Stimulated activated CD8-positive, alpha-beta memory T cell treated with anti-CD3 and anti-CD28 coated beads, Interleukin-7, amount 100 ng/mL, for 1 hour (primary cell): ENCODE measurements at places on chromosomes 4 and X.

GRCh38 chr4:6582889-6583490 lies 8.0 kb downstream of the MAN2B2 start:
- DNase-seq = no peak

DNA sequence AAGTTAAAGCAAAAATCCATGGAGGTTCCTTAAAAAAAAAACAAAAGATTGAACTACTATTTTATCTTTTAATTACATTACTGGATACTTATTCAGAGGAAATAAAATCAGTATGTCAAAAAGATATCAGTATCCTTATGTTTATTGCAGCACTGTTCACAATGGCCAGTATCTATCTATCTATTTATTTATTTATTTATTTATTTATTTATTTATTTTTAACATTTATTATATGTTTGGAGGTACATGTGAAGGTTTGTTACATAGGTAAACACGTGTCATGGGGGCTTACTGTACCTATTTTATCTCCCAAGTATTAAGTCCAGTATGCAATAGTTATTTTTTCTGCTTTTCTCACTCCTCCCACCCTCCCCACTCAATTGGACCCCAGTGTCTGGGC lies 881.1 kb upstream of the POU3F4 start:
- no peak for DNase-seq

DNA sequence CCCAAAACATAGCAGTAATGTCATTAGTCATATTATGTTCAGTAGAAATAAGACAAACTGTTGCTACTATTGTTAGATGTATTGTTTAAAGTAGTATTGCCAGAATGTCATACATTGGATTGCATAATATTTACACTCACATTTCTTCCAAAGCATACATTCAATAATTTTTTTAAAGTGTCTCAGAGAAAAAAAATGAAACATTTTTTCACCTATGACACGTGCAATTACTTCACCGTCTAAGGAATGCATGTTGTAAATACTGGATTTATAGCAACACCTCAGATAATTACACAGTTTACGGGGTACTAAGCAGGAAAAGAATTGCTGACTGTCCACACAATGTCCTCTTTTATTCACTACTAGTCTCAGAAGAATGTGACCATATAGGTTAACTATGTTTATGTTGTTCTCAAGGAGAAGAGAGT lies 162.1 kb downstream of the PCDH18 start:
- no peak for DNase-seq

DNA sequence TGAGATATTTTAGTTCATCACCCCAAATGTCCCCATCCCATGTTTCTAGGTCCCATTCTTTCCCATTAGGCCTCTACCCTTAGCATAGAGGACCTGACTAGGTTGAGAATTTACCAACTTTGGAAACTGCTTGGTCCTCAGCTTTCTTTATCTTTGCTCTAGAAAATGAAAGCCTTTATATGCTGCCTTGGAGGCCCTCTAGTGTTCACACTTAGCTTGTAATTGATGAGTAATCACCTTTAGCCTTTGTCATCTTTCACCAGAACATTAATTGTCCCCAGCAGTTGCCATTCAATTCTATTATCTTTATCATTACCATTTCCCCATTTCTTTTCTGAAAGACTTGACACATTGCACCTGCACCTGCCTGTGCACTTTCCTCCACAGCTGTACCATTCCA lies 589.2 kb upstream of the NR3C2 start:
- DNase-seq = no peak

DNA sequence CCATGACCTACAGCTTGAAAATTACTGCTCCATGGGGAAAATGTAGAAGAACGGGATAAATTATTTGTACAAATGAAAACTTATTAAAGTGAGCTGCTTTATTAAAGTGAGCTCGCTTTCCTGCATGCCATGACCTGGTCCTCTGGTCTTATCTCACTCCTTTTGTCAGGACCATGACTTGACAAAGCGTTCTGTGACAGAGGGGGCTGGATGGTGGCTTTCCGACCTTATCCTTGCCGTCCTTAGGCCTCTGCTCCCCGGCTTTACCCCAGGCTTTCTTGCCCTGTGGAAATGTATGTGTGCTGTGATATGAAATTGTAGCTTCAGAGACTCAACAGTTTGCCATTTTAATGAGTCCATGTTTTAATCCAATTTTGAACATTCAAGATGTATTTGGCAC lies 44.0 kb upstream of the FBXW7 start:
- DNase-seq = no peak

- no peak for DNase-seq
These were observed 19.1 kb upstream of the XK start for GRCh38 chrX:37666516-37666915.

DNA sequence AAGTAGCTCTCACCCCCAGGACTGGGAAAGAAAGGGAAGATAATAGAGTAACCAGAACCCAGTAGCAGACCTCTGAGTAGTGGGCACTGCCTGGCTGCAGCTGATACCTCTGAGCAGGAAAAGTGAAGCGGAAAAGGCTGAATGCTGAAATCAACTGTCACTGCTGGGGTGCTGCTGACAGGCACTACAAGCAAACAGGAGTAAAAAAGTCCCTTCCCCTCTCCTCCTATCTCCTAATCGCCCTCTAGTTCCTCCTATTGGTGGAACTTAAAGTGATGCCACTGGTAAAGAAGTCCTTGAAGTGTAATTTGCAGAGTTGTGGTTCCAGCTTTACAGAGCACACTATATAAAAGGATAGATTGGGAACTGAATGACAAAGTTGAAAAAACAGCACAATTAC lies 32.8 kb upstream of the GLRB start:
- DNase-seq = no peak

DNA sequence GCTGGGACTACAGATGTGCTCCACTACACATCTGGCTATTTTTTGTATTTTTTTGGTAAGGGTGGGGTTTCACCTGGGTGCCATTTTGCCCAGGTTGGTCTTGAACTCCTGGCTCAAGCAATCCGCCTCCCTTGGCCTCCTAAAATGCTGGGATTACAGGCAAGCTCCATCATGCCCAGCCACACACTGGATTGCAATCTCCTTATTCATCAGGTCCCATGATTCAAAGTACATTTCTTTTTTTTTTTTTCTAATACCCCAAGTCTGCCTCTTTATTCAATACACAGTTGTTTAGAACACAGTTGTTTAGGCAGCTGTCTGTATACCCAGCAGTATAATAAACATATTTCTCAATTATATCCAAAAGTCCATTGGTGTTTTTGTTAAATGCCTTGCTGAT lies 130.3 kb upstream of the ARSJ start:
- DNase-seq = no peak
